NCI-H510A (cell line): ENCODE measurements at places on chromosomes 5 and 9.

- DNase-seq: no peak
Observed at GRCh38 chr5:142876817-142877216, 106.6 kb downstream of the ARHGAP26 start.

- DNase-seq: no peak
Observed at GRCh38 chr5:132424167-132424880, 54.8 kb downstream of the SLC22A5 start.

DNA sequence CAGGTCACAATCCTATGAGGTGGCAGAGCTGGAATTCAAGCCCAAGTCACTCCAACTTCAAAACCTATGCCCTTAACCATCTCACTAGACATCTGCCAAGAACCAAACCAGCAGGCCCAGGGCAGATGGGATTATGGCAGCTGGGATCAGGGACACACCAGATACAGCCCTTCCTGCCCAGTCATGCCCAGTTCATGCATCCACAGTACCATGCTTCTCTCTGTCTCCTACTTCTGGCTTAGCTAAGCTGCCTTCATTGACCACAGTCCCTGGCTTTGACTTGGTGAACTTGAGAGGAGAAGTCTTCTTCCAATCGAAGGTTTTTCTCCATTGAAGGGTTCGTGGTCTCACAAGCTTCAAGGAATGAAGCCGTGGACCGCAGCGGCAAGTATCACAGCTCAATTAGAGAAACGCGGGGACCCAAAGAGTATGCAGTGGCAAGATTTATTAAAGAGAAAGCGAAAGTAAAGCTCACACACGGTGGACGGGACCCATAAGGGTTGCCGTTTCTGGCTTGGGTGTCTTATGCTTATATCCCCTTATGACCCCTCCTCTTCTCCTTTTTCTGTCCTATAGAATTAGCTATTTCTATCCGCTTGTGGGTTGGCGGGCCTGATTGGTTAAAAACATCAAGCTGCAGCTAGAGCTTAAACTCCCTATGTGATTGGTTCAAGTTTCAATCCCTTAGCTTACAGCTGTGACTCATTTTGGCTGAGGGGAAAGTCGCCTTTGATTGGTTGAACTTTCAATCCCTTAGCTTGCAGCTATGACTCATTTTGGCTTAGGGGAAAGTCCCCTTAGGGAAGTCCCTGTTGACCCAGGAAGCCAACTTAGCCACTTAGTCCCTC, 101.2 kb downstream of the TRIM36 start:
- DNase-seq: no peak

GRCh38 chr5:10073441-10074104, 176.1 kb downstream of the ATPSCKMT start:
- DNase-seq: no peak

DNA sequence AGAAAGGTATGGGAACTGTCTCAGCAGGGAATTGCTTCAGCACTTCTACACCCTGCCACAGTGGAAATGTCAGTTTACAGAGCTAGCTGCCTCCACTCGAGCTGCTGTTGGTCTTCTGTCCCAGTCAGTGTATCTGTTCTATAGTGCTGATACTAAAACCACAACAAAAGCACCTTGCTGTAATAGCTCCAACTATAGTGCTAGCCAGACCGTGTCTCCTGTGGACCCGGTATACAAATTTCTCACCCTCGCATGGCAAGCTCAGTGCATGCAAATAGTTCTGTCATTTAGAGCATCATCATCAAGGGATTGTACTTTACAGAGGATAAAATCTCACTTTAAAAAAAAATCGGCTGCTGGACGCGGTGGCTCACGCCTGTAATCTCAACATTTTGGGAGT, 51.5 kb upstream of the IQGAP2 start:
- no peak for DNase-seq

GRCh38 chr5:425714-426113, 17.3 kb upstream of the EXOC3 start:
- DNase-seq: no peak

DNA sequence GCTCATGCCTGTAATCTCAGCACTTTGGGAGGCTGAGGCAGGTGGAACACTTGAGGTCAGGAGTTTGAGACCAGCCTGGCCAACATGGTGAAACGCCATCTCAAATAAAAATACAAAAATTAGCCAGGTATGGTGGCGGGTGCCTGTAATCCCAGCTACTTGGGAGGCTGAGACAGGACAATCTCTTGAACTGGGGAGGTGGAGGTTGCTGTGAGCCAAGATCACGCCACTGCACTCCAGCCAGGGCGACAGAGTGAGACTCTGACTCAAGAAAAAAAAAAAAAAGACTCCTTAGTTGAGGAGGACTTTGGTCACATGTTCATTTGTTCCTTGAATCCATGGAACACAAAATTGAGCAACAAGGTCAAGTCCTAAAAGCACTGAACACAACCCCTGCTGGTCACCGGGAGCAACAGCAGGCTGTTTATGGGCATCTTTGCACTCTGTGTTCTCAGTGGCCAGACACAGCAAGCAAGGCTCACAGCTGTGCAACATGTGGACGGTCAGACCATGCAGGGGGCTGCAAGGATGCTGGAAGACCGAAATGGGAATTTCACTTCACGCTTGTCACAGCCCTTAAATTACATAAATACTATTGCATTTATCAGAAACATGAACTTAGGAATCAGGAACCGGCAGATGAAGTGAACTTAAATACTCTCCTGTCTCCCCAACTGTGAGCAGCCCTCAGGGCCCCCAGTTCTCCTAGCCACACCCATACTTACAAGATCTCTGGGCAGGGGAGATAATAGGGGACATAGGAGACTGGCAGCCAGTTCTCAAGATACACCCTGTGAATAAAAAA, 2.8 kb downstream of the GBGT1 start:
- DNase-seq: peak; percentile 23

GRCh38 chr5:77171141-77171910, 39.2 kb upstream of the PDE8B start:
- no peak for DNase-seq
